ENCODE measurements at places on chromosomes 1 and 21.
A peak's percentile ranks its signal among the peaks of the same experiment; 100 is the strongest.

DNA sequence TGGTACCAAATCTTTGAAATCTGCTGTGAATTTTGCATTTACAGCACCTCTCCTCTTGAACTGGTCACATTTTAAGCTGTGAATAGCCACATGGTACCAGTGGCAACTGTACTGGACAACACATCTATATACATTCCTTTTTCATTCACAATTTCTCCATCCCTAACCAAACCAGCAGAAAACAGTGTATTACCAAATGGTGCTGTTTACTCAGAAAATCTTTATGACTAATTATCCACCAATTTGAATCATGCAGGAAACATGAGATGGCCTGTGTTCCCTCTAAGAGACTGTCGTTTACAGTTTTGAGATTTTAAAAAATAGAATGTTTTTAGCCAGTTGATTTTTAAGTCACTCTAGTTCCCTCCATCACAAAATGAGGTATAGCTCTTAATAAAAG lies 17.6 kb upstream of the CCT8 start:
- DNase-seq, result no peak

GRCh38 chr1:156217871-156218270 lies 5.1 kb downstream of the PMF1 start:
- DNase-seq, result no peak

DNA sequence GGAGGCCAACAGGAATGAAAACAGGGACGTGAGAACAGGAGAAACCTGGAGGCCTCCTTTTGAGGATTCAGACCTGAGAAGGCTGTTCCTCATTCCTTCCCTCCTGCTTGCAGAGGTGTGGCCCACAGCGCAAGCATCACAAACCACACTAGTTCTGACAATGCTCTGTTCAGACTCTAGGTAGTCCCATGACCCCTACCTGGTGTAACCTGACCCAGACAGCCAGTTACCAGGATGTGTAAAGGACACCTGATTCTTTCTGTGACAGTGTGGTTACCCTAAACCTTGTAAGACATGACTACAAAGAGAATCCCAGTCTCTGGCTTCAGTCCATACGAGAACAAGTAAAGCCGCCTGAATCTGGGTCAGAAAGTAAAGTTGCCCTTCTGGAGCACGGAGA lies 3.2 kb downstream of the MECR start:
- no peak for DNase-seq

GRCh38 chr1:55610203-55610602 lies 395.0 kb upstream of the USP24 start:
- DNase-seq, result no peak

GRCh38 chr1:47436979-47437446 lies 831 bp upstream of the FOXD2 start:
- DNase-seq, result no peak

DNA sequence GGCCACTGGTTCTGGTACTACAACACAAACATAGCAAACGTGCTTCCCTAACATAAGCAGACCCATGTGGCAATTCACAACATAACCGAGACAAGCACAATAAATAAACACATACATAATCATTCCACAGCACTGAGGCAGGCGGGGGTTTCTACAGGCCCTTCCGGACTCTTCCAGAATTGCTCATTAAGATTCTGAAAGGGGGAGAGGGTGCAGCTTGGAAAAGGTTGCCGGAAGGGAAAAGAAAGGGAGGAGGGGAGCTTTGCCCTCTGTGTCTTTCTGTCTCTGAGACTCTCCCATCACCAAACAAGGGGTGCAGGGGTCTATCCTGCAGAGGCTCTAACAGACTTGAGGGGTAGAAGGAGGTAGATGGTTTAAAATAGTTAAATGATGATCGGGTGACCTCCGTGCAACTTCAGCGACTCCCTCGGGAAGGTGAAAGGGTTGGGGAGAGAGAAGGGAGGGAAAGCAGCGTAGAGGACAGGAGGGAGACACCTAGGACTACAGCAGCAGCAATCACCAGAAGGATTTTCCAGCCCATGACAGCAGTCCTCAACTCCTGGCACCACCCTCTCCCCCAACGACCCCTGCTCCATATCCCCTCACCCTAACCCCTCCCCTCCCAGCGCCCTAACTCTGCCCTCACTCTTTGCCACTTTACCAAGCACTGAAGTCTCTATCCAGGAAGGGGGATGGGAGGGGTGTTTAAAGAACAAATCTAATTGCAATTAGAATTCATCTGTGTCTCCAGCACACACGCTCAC lies 365.5 kb upstream of the ESRRG start:
- no peak for DNase-seq

- DNase-seq, result no peak
Measured at GRCh38 chr1:185996211-185996610, 262.0 kb downstream of the HMCN1 start.

DNA sequence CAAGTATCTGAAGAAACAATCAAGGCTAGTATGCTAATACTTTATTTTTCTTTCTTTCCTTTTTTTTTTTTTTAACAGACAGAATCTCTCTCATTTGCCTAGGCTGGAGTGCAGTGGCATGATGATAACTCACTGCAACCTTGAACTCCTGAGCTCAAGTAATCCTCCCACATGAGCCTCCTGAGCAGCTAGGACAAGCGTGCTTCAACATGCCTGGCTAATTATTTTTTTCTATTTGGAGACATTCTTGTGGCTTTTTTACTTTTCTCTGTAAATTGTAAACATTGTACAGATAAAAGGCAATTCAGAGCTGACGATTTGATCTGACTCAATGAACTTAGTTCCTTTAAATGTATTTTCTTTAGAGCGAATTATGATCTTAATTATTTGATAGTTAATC lies 41.4 kb downstream of the CCDC18 start:
- no peak for DNase-seq

DNA sequence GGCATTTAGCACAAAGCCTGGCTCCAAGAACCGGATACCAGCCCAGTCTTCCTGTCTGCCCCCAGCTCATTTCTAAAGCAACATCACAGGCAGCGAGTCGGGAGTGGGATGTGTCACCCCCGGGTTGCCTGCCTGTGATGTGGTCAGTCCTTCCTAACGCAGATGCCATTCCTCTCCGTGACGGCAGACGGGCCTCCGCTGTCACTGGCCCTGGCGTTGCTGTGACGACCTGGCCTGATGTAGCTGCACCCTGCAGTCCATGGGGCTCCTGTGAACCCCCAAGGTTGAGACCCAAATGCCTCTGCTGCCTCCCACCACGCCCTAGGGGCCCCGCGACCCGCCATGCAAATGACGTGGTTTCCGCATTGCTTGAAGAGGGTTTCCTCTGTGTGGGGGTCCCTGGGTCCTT lies 12.3 kb downstream of the TNFRSF1B start:
- DNase-seq, result peak; percentile 72

GRCh38 chr1:159900086-159900680 lies at the start of gene CFAP45:
TSS of gene CFAP45 (minus strand) at chr1:159900165. CDS start at chr1:159900098, 67 bp downstream.
- no peak for DNase-seq

DNA sequence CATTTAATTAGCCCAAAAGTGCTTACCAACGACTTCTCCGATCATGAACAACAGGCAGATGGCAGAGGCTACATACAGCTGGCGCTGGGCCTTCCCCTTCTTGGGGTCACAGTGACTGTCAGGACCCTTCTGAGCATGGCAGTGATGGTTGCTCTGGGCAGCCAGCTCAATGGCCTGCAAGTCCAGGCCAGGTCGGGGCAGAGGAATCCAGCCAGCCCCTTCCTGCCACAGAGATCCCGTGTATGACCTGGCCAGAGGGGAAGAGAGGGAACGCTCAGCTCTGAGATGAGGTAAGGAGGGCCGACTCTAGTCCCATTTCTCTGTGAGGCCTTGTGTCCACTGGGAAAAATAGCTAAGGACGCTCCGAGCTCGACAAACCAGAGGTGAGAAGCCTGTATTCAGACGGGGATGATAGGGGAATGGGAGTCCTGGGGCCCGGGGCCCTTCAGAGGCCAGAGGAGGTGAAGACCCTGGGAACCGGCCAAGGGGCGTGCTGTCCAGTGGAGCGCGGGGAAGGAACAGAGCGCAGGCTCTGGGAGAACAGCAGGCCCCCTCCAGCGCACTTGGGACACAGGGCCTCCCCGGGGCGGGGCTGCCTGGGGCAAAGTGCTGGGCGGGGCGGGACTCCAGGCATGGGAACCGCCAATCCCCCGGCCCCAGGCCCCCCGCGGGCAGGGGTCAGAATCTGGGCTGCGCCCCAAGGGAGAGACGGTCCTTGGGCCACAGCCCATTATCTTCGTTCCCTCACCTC lies 772 bp downstream of the SLC30A2 start:
- DNase-seq, result no peak

DNA sequence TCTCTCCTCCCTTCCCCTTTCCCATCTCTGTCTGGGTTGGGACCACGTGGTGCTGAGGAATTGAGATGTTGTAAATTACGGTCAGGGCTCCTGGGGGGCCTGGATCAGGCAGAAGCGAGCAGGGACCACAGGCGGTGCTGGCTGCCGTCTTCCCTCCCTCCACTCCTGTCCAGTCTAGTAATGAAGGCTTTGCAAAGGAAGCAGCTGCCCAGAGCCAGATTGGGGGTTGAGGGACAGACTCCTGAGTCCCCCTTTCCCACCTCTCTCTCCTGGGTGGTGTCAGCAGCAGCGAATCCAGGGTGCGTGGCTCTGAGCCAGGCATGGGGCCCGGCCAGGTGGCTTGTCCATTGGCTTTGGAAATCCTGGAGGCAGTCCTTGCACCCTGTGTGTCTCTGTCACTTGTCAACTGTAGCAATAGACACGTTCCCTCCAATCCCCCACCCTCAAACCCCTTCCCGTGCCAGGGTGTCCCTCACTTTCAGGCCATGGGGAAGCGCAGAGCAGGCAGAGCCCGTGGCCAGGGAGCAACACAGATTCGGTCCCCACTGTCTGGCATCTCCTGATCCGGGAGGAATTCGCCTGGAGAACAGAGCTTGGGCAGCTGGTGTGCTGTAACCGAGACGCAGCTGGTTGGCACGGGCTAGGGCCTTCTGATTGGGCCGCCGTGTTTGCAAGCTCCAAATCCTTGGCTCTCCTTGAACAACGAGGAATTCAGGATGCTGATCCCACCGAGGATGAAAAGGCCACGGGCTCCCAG lies 64.8 kb upstream of the WNT4 start:
- no peak for DNase-seq

GRCh38 chr1:64410217-64410616 lies 59.7 kb upstream of the CACHD1 start:
- DNase-seq, result no peak

- no peak for DNase-seq
Measured at GRCh38 chr1:112418099-112418892, 22.3 kb downstream of the CTTNBP2NL start.

DNA sequence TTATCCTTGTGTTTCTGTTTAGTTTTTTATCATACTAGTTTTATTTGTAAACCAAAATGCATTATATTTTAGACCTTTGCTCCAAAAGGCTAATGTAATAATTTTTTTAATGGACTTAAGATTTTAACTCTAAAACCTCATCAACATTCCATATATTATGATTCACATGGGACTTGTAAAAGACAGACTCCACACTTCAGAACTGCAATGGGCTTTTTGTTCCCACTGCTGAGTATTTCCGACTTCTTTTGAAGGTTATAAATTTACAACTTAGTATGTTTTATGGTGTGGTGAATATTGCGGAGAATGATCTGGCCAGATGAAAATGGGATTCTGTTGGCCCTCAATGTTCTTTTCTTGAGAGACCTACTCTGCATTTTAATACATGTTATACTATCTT lies 678.5 kb downstream of the USP25 start:
- DNase-seq, result no peak

DNA sequence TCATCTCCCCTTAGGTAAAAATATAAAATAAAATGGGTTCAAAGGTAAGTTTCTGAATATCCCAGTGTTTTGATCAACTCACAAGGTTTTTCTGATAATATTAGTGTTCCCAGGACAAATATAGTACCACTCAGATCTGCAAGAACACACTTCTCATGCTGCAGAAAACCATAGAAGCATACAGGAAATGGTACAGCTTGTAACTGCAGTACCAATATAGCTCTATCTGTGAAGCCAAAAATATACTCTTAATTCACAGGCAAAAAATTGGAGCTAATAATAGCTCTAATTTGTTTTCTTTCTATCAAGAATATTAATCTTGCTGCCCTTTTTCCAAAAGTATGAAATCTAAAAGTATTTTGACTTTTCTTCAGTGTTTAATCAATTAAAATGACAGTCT lies 13.2 kb downstream of the VPS45 start:
- DNase-seq, result no peak

GRCh38 chr21:43273016-43273707 lies 104.4 kb downstream of the CRYAA start:
- no peak for DNase-seq

GRCh38 chr1:27298632-27299384 lies 23.2 kb upstream of the TMEM222 start:
- DNase-seq, result no peak

GRCh38 chr1:89022167-89022959 lies at the start of gene GBP3:
TSS of gene GBP3 (minus strand) at chr1:89022866. CDS start at chr1:89020721, 2,145 bp downstream.
- no peak for DNase-seq

DNA sequence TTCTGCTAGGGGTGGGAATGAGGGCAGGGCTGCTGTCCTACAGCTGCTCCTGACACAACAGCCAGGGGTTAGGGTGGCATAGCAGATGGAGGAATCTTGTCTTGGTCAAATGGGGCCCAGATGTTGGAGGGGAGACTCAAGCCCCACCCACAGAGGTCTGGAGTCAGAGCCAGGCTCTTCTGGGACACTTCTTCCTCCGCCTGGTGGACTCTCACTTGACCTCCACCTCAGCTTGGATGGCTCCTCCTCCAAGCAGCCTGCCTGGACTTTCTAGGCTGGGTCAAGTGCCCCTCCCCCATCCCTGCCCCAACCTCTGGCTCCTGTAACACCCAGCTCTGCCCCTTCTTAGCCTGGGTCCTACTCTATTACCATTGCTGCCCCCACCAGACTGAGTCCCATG lies 35.5 kb downstream of the EPHA2 start:
- DNase-seq, result no peak

DNA sequence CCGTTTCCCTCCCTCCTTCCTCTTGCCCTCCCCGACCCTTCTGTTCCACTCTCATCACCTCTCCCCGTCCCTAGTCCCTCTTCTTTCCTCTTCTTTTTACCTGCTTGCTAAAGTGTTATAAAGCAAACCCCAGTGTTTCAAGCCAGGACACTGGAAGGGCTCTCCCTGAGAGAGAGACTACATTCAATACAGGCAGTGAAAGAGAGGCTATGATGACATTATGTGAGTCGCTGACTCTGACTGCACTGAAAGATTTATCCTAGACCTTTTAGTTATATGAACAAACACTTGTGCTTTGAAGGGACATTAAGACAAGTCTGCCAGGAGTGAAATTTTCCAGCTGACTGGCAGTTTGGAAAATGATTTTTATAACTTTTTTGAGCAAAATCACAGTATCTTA lies 155.7 kb downstream of the S1PR1 start:
- no peak for DNase-seq

GRCh38 chr21:39641827-39642450 lies 29.2 kb downstream of the B3GALT5 start:
- no peak for DNase-seq
